ENCODE measurements at places on chromosomes 16 and 17.
A peak's percentile ranks its signal among the peaks of the same experiment; 100 is the strongest.

DNA sequence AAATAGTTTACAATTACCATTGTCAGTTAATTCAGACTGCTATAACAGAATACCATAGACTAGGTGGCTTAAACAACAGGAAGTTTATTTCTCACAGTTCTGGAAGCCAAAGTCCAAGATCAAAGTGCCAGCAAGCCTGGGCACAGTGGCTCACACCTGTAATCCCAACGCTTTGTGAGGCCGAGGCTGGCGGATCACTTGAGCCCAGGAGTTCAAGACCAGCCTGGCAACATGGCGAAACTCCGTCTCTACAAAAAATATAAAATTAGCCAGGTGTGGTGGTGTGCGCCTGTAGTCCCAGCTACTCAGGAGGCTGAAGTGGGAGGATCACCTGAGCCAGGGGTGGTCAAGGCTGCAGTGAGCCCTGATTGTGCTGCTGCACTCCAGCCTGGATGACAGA is 71.3 kb upstream of the TBX2 start:
- no peak for DNase-seq

- DNase-seq, result no peak
Measured at GRCh38 chr16:49457196-49457595, 83.6 kb downstream of the C16orf78 start.

- DNase-seq, result no peak
Measured at GRCh38 chr17:39187152-39187830, 10.2 kb downstream of the CACNB1 start.

GRCh38 chr17:14950686-14951085 is 314.4 kb downstream of the PMP22 start:
- DNase-seq, result no peak

DNA sequence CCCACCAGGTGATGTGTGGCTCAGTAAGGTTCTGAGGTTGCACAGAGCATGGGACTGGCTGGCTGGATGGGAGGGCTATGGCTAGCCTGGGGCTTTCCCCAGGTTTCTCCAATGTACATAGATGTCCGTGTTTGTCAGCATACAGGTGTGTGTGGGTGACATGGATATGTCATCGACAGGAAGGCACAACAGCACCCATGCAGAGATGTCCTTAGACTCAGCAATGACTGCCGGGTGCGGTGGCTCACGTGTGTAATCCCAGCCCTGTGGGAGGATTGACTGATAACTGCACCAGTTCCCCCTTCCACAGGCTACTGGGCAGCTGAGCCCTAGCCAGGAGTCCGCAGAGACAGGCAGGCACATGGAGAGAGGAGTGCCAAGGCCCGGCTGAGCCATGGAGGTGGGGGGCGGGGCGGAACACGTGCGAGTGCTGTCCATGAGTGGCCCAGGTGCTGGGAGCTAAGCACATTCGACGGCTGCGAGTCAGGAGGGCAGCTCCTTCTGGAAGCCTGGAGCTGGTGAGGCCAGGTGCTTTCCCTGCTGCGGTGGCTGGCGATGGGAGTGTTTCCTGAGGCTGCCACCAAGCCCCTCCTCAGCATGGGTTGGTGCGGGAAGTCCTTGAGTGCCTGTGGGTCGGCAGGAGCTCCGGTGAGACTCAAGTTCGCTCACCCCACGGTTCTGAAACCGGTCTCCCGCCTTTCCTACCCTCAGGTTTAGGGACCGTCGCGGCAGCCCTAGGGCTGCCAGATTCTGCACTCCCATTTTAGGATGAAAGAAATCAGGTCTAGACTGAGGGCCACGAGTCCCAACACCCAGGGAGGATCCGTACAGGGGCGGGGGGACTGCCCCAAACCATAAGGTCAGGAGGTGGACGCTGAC is 858 bp upstream of the ASPSCR1 start:
- DNase-seq, result peak; percentile 35

- DNase-seq, result no peak
Measured at GRCh38 chr16:23031508-23032098, 117.6 kb downstream of the USP31 start.

DNA sequence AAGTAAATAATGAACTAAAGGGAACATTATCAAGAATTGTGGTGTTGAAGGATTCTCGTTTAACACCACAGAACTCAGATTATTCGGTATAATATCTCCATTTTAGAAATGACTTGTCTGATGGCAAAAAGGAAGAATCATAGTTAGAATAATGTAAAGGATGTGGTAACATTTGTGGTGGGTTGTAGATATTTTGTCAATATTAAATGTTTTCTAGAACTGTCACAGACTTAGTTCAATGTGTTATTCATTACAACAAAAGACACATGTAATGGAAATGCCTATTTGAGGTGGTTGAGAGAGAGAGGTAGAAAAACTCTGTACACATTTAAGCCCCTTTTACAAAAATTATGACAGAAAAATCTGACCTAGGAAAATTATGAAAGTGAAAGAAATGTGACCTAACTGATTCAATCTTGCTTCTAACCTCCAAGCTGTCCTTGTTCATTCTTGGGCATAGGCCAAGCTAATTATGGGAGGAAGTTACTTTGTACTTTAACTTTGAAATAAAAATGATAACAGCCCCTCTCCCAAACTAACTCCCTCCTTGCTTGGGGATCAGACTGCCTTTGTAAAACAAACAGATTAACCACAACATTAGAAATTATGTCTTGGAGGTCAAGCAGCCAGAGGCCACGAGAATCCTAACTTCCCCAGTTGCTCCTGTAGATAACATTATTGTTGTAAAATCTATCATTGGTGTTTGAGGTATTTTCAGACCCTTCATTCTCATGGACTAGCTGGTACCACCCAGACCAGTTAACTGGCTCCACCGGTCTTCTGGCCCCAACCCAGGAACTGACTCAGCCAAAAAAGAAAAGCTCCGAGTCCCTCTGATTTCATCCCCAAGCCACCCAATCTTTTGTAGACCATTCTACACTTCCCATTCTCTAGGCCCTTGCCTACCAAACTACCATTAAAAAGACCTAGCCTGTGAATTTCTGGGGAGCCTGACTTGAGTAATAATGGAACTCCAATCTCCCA is 1287.8 kb upstream of the CDH8 start:
- DNase-seq, result no peak

GRCh38 chr16:24611310-24611709 is 71.9 kb downstream of the RBBP6 start:
- no peak for DNase-seq

- DNase-seq, result no peak
Measured at GRCh38 chr17:17638467-17638866, 42.8 kb upstream of the RAI1 start.

- no peak for DNase-seq
Measured at GRCh38 chr16:84752600-84752999, 52.8 kb downstream of the USP10 start.
